Panc1 (cell line): ENCODE measurements at places on chromosomes 3 and 15. TPM values are rescaled to one million over a fixed set of nuclear protein-coding genes. Genes with fewer than 3 reads are reported as not detected.

DNA sequence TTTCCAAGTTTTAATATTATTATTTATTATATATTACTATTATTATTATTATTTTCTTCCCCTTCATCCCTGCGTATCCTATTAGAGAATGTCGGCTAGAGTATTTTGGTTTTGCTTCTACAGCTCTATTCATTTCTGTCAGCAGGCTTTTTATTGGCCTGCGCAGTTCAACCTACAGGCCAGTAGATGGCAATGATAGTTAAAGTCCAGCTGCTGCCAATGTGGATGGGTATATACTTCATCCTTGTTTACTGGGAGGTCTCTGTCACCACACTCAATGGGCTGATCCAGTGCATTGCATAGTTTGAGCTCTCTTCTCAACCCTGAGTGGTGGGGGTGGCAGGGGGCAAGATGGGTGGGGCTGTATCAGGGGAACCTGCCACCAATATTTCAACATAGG is 799.8 kb downstream of the NSUN3 start:
- DNase-seq, result peak; percentile 0

The SH2D7 gene
- not detected for total RNA-seq

The FAM43A gene
- 51.4 TPM for total RNA-seq

GRCh38 chr3:88408097-88408496 is 258.3 kb downstream of the C3orf38 start:
- no peak for DNase-seq

- DNase-seq, result no peak
These were observed 122.0 kb upstream of the MELTF start for GRCh38 chr3:197151580-197151979.

The GPR62 gene
- not detected for total RNA-seq

The SFMBT1 gene
- total RNA-seq, result 24.4 TPM

GRCh38 chr15:40389824-40390595 is 7.5 kb downstream of the KNSTRN start:
- no peak for DNase-seq

The CP gene
- 5.8 TPM for total RNA-seq

GRCh38 chr3:197592361-197593045 is 36.7 kb upstream of the BDH1 start:
- DNase-seq, result no peak

The HAUS2 gene
- 42.4 TPM for total RNA-seq

The SRGAP3 gene
- 0.82 TPM for total RNA-seq

The NME9 gene
- total RNA-seq, result not detected

- DNase-seq, result no peak
These were observed 203.4 kb downstream of the TBC1D2B start for GRCh38 chr15:77874063-77874462.

The MORC1 gene
- total RNA-seq, result not detected

DNA sequence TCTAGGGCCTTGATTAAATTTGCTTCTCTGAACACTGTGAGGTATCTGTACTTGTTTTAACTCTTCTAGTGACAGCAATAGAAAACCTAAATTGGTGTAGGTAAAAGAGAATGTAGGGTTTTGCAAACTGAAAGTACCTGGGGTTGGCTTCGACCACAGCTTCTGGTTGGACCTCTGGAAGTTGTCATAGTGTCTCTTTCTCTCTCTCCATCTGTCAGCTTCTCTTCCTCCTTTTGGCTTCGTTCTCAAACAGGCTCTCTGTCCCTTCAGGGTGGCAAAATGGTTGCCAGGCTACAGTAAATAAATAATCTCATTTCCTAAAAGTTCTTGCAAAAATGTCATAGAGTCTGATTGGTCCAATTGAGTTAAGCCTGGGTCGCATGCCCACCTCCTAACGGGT is 149.3 kb upstream of the CTDSPL start:
- DNase-seq, result no peak

DNA sequence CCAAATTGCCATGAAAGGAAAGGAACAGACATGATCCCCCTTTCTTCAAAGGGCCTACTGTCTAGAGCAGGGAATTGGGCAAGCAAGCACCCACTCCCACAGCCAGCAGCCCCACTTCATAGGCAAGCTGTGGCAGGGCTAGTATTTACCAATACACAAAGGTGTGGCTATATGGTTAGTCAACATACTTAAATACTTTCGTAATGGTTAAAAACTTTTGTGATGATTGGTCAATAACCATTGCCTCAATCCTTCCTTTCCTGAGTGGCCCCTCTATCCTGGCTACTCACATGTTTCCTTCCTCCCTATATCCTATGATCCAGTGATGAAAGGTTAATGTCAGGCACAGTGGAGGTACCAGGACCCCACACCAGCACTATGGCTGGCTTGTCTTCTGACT is 30.1 kb upstream of the ARL8B start:
- no peak for DNase-seq

DNA sequence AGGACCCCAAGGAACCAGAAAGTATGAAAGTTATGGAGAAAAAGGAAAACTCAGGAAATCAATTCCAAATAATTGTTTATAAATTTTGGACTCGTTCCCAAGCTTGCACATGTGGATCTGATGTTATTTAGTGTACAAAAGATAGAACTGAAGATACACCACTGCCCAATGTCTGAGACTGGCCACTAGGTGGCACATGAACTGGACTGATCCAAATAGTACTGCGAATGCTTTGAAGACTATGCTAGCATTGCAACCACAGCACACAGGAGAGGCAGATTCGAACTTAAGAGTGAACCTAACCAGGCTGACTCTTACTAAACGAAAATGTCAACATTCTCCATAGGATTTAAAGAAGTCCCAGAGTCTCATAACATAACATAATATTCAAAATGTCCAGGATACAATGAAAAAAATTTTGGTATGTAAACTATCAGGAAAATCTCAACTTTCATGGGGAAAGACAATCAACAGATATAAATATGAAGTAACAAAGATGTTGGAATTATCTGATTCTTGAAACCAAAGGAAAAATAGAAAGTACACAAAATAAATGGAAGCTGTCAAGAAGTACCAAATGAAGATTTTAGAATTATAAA is 596.7 kb downstream of the FGF12 start:
- DNase-seq, result peak; percentile 8

DNA sequence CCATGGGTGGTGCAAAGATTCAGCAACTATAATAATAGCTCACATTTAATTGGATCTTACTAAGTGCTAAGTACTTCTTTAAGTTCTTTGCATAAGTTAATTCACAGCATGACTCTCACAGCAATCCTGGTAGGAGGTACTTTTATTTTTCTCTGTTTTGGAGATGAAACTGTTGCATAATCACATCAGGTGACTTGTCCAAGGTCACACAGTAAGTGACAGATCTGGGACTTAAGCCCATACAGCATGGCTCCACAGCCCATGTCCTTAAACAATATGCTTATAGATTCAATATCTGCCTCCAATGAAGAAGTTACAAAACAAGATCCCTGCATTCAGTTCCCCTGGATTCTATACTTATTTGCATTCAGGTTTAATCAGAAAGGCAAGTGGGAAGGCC is 171.8 kb downstream of the CNTN3 start:
- no peak for DNase-seq

The CTXND1 gene
- total RNA-seq, result not detected

DNA sequence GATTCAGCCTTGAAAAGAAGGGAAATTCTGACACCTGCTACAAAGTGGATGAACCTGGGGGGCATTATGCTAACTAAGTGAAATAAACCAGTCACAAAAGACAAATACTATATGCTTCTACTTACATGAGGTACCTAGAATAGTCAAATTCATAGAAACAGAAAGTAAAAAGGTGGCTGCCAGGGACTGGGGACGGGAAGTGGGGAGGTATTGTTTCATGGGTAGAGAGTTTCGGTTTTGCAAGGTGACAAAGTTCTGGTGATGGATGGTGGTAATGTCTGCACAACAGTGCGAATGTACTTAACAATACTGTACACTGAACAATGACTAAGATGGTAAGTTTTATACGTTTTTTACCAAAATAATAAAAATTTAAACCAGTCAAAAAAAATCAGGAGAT is 4.8 kb downstream of the IDH2 start:
- DNase-seq, result no peak

- no peak for DNase-seq
These were observed 238.3 kb upstream of the FEZF2 start for GRCh38 chr3:62611541-62612240.

DNA sequence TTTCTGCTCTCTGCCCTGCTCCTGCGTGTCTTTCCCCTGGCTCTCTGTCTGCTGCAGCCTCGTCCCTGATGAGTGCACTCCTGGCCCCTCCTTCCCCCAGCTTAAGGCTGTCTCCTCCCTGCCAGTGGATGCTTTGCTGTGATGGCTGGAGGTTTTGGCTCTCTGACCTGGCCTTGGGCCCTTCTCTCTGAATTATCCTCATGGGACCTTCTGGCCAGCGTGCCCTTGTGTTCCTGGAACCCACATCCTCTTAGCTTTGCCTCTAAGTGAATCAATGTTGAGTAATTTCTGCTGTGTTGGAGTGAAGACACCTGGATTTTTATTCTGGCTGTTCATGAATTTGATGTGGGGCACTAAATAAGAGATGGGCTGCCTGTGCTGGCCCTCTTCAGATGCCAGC is 9.8 kb upstream of the TNFAIP8L3 start:
- no peak for DNase-seq

- DNase-seq, result no peak
These were observed 299.7 kb upstream of the LMCD1 start for GRCh38 chr3:8201886-8202285.

GRCh38 chr3:38805765-38806386 is 10.1 kb downstream of the SCN10A start:
- DNase-seq, result no peak

The GPR176 gene
- total RNA-seq, result 12.7 TPM

DNA sequence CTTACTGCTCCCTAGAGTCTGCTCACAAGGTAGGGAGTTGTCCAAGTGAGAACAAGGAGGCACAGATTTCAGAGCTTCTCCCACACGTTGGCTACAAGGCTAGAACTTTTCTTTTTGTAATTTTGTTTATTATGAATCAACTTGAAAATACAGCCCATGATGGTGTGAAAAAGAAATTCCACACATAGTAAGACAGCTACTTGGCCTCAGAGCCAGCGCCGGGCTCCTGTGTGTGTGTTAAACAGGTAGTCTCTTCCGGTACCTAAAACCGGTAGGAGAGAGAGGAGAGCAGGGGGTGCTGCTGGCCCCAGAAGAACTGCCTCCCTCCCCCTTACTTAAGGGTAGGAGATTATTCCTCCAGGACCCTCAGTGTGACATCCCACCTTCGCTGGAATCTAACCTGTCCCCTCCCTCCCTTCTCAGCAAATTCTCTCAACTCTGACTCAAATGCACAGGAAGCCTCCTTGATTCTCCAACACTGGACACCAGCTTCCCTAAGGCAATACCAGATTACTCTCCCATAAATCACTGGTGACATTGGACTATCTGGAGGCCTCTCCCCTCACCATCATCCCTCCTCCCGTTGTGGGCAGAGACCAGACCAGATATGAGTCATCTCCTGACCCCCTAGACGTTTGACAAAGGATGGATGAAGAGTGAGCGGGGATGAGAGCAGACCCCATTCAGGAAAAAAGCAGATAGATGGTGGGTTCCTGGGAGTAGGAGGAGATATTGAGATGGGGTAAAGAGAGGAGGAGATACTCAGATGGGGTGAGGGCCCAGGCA is 4.5 kb upstream of the IP6K1 start:
- no peak for DNase-seq

- DNase-seq, result no peak
These were observed 10.8 kb upstream of the MYZAP start for GRCh38 chr15:57580866-57581265.

- DNase-seq, result peak; percentile 61
These were observed 58.4 kb downstream of the MAP6D1 start for GRCh38 chr3:183766745-183767606.

The FEM1B gene
- 34.8 TPM for total RNA-seq

The CALML4 gene
- total RNA-seq, result 5.4 TPM
